ENCODE measurements at places on chromosomes 16 and 17.

DNA sequence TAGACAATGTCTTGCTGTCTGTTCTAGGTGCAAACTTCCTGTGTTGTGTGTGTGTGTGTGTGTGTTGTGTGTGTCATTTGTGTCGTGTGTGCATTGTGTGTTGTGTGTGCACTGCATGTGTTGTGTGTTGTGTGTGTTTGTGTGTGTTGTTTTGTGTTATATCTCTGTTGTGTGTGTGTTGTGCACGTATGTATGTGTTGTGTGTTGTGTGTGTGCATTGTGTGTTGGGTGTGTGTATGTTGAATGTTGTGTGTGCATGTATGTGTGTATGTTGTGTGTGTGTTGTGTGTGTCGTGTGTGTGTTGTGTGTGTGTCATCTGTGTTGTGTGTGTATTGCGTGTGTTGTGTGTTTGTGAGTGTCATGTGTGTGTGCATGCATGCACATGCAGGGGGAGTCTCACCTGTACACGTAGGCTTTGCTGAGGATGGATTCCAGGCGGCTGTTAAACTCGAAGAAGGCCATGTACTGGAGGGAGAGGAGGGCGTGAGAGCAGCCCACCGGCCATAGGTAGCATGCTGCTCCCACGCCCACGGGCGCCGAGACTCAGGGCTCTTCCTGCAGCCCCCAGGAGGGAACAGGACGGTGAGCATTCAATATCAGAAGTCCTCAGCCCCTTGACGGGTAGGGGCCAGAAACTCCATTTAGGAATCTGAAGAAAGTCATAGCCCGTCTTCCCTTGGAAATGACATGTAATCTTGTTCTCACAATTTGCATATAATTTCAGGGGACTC lies 58.2 kb downstream of the CNGB1 start:
- no peak for DNase-seq

GRCh38 chr17:43018008-43018853 lies 4.0 kb downstream of the VAT1 start:
- DNase-seq: no peak

DNA sequence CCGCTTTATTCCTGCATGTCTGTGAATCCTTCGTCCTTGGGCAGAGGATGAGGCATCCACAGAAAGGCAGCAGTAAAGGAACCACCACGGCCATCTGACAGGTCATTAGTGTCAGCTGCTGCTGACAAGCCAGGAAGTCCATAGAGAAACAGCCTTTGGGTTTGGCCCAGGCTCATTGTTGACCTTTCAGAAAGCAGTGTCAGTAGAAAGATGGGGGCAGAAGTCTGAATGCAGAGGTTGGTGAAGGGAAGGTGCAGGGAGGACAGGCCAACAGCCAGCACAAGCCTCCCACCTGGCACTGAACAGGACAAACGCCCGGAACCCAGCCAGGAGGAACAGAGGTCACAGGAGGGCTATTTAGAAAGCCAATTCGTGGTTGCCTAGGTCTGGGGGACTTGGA lies 105.8 kb downstream of the VAT1L start:
- DNase-seq: no peak

DNA sequence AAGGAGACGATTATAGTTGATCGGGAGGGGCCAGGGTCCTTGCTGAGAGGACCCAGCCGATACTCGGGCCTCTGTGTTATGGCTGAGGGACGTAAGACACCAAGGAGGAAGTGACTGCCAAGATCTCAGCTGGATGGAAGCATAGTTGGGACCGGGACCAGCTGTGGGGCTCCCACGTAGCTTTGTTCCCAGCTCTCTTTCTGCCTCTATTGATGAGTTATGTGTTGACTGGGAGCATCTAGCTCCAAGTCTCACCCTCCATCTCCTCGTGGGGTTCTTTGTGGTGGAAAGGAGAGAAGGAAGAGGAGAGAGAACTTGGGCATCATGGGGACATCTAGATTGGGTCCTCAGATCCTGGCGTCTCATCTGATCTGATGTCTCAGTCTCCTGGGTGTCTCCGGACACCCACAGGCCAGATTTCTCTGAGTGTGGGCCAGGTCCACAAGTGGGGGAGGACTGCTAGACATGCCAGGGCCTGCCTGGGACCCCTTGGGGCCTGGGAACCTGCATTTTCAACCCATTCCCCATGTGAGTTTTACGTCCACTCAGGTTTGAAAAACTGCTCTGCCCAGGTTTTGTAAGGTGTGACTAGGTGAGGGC lies 1.0 kb downstream of the MGRN1 start:
- DNase-seq: no peak

DNA sequence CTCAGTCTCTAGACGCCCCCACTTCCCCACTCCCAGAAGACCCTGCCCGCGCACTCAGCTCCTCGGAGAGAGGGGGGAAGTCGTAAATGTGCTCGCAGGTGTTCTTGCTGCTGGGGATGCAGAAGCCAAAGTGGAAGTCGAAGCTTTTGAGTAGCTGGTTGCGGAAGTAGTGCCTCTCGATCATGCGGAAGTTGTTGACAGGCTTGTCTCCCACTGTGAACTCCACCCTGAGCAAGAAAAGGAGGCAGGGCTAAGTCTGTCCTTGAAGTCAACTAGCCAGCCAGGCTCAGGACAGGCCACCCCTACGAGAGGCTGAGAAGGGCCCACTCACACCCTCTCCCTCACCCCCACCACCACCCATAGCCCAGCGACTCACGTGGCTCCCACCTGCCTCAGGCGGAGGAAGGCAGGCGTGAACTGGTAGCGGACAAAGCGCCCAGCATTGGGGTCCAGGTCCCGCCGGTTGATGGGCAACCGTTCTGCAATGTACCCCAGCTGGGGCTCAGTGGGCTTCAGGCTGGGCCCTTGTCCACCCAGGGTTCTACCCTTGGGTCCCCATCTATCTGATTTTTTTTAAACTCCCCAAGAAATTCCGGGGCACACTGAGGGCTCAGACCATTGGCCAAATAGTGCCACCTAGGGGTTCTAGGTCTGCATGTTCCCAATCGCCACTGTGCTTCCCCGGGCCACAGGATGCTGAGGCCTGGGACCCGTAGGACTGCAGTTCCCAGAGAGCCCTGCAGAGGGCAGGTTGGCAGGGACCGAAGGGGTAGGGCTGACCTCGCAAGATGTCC lies 4.6 kb downstream of the UNC119 start:
- peak; percentile 61 for DNase-seq

- DNase-seq: no peak
Observed at GRCh38 chr17:80603396-80603795, 58.8 kb downstream of the RPTOR start.

DNA sequence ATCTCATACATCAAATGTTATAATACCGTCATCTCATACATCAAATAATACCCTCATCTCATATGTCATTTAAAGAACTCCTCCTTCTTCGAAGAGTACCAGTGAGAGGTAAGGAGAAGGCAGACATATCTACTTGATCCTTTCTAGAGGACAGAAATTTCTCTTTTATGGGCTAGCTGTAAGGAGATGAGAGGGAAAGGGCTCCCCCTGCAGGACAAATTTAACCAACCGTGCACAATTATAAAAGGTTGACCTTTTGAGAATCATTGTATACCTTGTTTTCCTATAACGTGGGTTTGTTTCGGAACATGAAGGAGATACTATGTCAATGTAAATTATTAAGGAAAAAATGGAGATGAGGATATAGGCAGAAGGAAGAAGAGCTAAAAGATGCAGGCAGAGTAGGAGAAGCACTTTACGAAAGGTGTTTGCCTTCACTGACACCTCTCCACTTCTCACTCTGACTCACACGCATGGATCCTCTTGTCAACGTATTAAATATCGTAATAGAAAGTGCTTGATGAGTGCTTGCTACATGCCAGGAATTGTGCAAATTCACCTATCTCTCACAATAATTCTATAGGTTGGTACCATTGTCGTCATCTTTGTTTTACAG lies 465.9 kb upstream of the ERCC4 start:
- DNase-seq: no peak

GRCh38 chr16:10182222-10183053 lies at the start of gene GRIN2A:
TSS of gene GRIN2A (minus strand) at chr16:10182428. CDS start at chr16:10180411, 2,017 bp downstream.
- peak; percentile 31 for DNase-seq

DNA sequence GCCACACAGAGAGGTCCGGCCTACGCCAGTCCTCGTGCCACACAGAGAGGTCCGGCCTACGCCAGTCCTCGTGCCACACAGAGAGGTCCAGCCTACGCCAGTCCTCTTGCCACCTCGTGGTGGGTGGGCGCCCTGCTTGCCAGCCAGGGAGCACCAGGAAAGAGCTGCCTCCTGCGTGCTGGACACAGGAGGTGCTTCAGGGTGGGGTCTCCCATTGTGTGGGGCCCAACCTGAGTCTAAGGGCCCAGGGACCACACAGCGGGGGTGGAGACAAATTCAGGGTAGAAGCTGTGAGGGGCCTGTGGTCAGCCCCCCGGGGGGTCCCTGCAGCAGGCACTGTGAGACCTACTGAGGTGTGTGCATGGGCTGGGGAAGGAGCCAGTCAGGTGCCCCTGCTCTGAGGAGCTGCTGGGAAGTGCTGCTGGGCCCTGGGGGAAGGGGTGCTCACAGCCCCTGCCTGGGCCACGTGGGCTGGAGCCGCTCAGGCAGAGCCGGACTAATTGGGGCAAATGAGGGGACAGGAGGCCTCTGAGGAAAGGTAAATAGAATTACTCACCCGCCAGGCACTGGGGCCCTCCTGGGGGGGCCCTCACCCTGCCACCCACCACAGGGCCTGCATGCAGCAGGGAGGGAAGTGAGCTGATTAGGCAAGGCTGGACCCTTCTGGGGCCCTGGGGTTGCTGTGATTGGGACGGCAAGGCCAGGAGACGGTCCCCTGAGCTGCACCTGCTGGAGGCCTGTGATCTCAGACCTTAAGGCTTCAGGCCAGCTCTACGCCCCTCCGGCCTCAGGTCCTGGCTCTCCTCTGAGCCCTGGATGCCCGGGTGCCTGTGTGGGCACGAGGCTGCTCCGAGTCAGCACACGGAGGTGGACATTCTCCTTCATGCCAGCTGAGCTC lies 11.0 kb downstream of the GCGR start:
- DNase-seq: no peak

DNA sequence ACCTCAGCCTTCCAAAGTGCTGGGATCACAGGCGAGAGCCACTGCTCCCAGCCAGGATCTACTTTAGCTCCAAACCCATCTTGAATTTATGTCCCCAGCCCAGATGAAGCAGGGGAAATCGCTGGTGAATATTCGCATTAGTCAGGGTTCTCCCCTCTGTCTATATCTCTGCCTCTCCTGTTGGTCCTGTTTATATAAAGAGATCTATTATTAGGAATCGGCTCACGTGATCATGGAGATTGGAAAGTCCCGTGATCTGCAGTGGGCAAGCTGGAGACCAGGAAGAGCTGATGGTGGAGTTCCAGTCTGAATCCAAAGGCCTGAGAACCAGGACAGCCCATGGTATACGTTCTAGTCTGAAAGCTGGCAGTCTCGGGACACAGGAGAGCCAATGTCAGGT lies 382.8 kb downstream of the SEC14L1 start:
- DNase-seq: peak; percentile 6

DNA sequence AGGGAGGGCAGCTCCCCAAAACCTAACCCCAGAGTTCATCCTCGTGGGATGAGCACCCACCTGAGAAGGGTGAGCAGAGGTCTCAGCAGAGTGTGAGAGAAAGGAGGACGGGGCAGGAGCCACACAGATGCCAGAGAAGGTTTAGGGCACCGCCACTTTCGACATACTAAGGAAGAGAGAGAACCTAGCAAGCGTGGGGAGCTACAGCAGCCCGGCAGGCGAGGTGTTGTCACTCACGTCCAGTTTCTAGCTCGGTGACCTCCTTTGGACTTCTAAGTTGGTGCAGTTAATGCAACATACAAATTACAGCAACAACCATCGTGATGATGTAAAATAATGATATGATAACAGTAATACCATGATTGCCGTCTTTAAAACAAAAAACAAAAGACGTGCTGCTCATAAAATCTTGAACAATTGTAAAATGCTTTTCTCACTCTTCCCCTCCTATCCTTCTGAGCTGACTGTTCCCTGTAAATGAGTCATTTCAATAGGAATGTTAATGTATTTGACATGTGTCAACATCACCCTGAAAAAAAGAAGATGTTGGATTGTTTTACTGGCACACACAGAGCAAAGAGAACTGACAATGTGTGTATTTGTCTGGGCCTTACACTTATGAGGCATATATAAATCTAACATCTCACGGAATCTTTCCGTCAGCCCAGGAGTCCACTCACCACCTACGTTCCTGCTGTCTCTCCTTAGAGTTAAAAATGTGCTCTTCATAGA lies 158.2 kb upstream of the MAF start:
- DNase-seq: no peak

GRCh38 chr17:6970992-6971391 lies 24.9 kb upstream of the ALOX12 start:
- no peak for DNase-seq

DNA sequence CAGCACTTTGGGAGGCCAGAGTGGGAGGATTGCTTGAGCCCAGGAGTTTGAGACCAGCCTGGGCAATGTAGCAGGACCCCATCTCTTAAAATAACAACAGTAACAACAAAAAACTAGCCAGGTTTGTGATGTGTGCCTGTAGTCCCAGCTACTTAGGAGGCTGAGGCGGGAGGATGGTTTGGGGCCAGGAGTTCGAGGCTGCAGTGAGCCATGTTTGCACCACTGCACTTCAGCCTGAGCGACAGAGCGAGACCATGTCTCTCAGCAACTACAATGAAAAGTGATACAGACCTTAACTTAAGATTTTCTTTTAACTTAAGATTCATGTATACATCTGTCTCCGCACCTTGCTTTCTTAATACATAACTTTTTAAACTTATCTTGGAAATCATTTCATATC lies 17.2 kb downstream of the NKD1 start:
- no peak for DNase-seq

GRCh38 chr16:1534021-1535020 lies 855 bp downstream of the TMEM204 start:
- DNase-seq: peak; percentile 52

GRCh38 chr17:9521062-9521461 lies 54.6 kb downstream of the STX8 start:
- DNase-seq: no peak

- peak; percentile 27 for DNase-seq
Observed at GRCh38 chr17:40103071-40103661, 2.8 kb upstream of the NR1D1 start.

GRCh38 chr16:86033016-86033474 lies 134.1 kb downstream of the IRF8 start:
- peak; percentile 80 for DNase-seq

DNA sequence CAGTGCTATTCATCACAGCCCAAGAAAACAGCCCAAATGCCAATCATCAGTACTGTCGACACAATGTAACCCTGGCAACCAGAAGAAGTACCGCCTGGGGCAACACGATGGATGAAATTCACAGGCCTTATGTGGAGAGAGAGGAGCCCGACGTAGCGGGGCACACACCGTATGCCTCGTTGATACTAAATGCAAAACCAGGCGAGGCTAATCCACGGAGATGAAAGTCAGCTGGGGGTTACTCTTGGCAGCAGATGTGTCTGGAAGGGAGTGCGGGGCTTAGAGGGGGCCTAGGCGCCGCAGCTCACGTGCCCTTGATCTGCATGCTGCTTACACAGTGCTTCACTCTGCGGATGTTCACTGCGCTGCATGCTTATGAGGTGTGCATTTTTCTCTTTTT lies 29.8 kb downstream of the ITGAE start:
- DNase-seq: no peak

Data from left hindlimb (tissue), 1 donor.